Activated T-helper 1 cell treated with anti-CD3 and anti-CD28 coated beads, Interleukin-2, amount 50 U/mL, for 16 hours (primary cell): ENCODE measurements at places on chromosomes 11 and 22.

- DNase-seq = no peak
Measured at GRCh38 chr11:118353084-118353710, 6.2 kb upstream of the UBE4A start.

DNA sequence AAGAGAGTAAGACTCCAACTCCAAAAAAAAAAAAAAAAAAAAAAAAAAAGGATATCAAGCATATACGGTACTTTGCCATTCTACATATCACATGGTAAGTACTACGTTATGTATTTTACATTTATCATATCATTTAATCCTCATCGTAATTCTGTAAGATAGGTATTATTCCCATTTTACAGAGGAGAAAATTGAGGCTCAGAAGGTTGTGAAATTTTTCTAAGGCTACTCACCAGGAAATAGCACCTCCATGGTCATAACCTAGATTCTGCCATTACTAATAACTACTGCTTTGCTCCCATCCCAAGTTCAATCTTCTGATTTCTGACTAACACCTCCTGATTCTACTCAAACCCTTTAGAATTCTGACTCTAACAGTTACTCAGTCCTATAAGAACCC, 138.0 kb downstream of the FCHSD2 start:
- DNase-seq = no peak

DNA sequence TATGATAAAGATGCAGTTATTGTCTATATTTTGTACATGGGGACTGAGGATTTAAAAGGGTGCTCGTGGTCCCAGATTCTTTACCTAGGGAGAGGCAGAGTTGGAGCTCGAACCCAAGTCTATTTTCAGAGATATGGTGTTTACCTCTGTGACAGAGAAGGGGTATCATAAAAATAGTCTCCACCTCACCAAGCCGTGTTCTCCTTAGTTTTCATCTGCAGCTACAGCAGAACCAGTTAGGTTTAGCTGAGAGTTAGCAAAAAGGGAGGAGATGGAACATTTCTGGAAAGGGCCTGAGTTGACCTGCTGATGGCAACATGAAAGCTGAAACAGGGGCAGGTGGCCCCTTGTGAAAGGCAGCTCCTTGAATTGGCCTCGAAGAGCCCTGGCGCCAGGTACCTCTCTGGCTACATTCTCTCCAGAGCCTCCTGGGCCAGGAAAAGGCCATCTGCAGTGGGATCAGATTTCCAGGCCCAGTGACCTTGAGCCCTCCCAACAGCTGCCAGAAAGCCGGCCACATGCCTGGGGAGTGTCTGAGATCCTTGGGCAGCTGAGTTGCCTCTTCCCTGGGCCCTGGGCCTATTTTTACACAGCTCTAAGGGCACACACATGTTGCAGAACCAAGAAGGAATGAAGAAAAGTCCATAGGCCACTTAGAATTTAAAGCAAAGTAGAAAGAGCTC, 136.6 kb downstream of the NAV2 start:
- DNase-seq = no peak

- DNase-seq = no peak
Measured at GRCh38 chr11:70854901-70855556, 397.3 kb downstream of the SHANK2 start.

DNA sequence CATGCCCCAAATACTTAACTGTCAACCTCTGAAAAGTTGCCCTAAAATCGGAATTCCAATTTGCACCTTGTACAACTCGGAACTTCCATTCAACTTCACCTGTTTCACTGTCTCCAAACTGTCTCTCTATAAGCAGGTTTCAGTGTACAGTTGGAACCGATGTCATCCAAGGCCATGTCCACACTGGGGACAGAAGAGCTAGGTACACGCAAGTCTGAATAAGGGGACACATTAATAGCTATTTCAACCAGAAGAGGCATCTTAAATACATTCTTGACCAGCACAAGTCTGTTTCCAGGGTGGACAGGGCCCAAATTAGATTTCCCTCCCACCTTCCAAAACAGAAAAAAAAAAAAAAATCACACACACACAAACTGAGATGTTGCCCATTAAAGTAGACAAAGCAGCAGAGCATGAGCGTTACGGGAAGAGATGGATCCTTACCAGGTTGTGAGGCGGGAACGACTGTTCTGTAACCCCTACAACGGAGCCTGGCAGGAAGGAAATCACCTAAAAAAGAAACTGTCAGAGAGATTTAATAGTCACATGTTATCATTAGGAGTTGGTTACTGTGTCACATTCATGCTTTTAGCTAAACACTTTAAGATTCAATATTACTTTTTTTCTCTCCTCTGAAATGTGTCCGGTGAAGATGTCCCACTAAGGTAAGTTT, 1.7 kb downstream of the CREBZF start:
- DNase-seq = no peak

GRCh38 chr22:19168088-19168890, 10.2 kb downstream of the SLC25A1 start:
- DNase-seq = no peak

DNA sequence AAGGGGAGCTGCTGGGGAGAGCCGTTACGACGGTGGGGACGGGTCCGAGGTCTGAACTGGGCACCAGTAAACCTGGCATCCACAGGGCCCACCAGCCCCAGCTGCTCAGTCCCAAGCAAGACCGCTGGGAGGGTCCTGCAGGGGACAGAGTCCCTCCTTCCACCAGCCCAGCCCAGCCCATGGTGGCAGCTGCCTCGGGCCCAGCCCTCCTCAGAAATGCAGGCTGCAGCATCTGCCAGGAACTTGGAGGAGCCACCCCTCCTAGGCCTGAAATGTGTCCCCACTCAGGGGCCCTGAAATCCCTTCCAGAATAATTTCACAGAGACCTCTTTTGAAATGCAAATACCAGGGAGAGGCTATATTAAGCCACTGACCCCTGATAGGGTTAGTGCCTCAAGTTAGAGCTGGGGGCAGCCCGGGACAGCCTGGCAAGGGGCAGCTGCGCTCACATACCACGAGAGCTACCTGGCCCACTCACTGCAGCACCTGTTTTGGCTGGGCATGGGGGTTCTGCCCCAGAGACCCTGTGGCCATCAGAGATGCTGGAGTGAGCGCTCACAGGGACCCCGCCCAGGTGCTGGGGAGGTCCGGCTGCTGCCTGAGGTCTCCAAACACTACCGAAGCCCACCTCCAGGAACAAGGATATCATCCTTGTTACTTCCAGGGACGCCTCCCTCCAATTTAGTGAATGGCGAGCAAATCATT, 53.1 kb downstream of the CELSR1 start:
- no peak for DNase-seq

- no peak for DNase-seq
Measured at GRCh38 chr11:61775606-61776554, 16.5 kb downstream of the TMEM258 start.

DNA sequence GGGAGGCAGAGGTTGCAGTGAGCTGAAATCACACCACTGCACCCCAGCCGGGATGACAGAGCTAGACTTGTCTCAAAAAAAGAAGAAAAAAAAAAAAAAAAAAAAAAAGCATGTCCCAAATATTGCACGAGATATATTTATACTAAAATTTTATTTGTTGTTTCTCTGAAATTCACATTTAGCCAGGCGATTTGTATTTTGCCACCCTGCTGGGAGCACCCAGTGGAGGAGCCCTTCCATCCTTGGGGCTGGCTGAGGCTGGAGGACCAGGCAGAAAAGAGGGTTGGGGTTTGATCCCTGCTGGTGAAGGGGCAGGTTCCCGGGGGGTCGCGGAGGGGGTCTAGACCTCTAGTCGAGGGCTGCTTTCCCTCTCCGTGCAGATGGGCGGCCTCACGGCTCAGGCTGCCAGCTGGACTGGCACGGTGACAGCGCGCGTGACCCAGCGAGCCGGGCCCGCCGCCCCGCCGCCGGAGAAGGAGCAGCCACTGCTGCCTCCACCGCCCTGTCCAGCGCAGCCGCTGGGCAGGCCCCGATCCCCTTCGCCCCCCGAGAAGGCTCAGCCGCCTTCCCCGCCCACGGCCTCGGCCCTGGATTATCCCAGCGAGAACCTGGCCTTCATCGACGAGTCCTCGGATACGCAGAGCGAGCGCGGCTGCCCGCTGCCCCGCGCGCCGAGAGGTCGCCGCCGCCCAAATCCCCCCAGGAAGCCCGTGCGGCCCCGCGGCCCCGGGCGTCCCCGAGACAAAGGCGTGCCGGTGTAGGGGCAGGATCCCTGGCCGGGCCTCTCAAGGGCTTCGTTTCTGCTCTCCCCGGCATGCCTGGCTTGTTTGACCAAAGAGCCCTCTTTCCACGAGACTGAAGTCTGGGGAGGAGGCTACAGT, 952 bp upstream of the CATSPERZ start:
- DNase-seq = no peak

DNA sequence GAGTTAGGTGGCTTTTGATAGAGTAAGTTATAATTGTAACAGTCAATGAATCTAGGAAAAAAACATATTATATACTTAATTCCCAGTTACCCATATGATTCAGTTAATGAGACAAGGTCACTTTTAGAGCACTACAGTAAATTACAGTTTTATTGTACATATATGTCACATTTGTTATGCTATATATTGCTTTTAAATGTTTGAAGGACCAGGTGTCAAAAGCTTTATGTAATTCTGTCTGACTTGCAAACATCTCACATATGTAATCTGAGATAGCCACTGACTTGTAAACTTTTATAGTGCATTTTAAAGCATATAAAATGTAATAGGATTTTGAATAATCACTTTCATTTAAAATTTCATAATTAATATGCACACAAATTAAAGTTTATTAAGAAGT, 36.7 kb upstream of the PDGFD start:
- no peak for DNase-seq

GRCh38 chr11:70322666-70323065, 52.2 kb downstream of the PPFIA1 start:
- no peak for DNase-seq

GRCh38 chr11:86885311-86885710, 69.9 kb downstream of the FZD4 start:
- no peak for DNase-seq

DNA sequence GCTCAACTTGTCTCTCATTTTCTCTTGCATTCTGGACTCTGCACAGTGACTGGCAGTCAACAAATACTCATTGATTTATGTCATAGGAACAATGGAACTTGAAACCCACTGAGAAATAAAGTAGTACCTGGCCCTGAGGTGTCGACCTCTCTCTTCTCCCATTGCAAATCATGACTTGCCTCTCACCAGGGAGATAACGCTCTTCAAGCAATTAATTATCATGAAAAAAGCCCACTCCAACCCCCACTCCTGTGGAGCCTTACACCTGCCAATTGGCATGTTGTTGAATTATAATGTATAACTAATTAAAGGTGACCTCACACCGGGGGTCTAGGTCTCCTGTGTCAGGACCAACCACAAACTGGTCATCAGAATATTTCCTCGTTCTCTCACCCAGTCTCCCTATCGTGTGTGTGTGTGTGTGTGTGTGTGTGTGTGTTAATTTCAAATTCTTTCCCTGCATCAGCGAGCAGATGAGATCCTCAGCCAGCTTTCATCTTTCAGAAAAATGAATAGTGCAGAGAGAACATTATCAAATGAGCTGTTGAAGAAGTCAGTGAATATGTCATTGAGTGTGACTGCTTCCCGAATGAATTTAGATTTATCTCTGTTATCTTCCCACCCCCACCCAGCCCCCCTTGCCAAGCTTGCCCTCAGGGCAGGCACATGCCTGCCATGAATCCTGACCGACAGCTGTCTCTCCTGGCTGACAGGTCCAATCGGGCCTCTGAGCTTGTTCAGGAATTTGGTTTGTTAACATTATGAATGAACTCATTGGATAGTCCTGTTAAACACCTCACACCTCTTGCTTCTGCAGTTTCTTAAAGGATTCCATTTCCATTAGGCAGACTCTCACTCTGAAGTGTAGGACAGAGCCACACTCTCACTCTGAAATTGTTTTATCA, 357.4 kb downstream of the INSC start:
- DNase-seq = no peak

DNA sequence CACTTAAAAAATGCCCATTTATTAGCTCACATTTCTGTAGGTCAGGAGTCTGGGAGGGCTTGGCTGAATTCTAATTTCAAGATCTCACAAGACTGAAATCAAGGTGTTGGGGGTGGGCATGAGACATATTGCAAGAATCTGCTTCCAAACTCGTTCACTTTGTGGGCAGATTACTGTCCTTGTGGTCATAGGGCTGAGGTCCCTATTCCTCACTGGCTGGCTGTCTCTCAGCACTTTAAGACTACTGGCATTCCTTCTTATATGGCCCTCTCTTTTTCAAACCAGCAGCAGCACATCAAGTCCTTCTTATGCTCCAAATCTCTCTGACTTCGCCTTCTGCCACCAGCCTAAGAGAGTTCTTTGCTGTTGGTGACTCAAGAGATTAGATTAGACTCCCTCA, 27.8 kb upstream of the MYOD1 start:
- DNase-seq = no peak

DNA sequence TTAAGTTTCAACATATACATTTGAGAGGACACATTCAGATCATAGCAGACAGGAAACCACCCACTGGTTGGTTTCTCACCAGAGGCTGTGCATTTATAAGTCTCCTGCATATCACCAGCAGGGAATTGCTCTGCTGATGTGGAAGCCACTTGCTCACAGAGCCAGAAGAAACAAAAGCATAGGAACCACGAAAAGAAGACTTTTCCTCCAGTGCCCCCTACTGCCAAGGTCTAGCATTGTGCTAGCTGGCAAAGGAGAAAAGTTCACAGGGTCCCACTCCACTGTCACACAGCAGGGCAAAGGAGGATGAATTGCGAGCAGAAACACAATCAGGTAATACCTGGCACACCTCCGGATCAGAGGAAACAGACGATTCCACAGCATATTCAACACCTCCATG, 28.9 kb upstream of the ISX start:
- no peak for DNase-seq

- DNase-seq = no peak
Measured at GRCh38 chr11:96960926-96961325, 571.1 kb downstream of the JRKL start.

- DNase-seq = no peak
Measured at GRCh38 chr22:35455529-35455928, 55.6 kb downstream of the MCM5 start.

DNA sequence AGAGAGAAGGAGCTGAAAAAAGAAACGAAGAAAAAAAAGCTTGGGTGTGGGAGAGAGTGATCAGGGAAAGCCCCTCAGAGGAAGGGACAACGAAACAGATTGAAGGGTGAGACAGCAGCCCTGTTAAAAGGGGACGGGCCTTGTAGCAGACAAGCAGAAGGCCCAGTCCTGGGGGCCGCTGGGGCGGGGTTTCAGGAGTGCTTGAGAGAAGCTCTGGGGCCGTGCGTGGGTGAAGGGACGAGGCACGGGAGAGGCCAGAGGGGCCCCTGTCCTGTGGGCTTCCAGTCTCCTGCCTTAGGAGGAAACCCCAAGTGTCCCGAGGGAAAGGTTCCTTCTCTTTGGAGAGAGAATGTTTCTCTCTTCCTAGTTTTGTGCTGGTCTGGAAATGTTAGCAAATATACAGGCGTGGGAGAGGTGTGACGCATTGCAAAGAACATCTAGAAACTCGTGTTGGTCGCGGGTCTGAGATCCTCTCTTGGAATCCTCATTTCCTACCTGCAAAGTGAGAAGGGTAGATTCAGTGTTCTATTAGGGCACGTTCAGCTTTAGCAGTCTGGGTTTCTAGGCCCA, 28.6 kb downstream of the ADAMTS15 start:
- no peak for DNase-seq

DNA sequence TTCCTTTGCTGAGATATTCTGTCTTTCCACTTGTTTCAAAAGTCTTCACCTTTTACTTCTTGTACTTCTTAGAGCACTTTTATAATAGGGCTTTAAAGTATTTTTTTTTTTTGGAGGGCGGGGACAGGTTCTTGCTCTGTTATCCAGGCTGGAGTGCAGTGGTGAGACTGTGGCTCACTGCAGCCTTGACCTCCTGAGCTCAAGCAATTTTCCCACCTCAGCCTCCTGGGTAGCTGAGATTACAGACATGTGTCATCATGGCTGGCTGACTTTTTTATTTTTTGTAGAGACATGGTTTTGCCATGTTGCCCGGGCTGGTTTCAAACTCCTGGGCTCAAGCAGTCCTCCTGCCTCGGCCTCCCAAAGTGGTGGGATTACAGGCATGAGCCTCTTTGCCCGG, 57.9 kb downstream of the DYNC2H1 start:
- DNase-seq = no peak
